Fibroblast of skin of right biceps (primary cell): ENCODE measurements at places on chromosomes 4 and X.

DNA sequence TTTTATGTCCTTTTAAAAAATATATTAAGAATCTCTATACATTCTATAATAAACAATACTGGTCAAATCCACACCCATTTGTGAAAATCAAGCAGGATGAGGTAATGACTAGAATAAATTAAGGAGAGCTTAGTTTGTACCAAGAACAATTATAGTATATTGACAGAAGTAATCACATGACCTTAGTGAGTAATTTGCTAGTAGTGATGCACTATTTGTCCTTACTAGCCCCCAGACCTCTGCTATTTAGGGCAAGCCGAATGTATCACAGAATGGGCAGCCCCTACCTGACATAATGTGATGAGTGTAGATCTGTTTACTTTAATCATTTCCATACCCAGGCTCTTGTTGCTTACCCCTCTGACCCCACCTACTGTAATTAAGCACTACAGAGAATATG, 15.8 kb downstream of the ATP1B4 start:
- no peak for DNase-seq

DNA sequence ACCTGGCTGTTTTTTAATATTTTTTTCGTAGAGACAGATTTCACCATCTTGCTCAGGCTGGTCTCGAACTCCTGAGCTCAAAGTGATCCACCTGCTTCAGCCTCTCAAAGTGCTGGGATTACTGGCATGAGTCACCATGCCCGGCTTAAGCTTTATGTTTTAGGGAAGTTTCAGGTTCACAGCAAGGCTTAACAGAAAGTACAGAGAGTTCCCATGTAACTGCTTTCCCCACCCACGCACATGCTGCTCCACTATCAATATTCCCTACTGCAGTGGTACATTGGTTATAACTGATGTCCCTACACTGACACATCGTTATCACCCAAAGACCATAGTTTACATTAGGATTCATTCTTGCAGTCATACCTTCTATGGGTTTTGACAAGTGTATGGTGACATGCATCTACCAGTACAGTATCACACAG, 62.7 kb downstream of the PRPS1 start:
- DNase-seq: no peak

DNA sequence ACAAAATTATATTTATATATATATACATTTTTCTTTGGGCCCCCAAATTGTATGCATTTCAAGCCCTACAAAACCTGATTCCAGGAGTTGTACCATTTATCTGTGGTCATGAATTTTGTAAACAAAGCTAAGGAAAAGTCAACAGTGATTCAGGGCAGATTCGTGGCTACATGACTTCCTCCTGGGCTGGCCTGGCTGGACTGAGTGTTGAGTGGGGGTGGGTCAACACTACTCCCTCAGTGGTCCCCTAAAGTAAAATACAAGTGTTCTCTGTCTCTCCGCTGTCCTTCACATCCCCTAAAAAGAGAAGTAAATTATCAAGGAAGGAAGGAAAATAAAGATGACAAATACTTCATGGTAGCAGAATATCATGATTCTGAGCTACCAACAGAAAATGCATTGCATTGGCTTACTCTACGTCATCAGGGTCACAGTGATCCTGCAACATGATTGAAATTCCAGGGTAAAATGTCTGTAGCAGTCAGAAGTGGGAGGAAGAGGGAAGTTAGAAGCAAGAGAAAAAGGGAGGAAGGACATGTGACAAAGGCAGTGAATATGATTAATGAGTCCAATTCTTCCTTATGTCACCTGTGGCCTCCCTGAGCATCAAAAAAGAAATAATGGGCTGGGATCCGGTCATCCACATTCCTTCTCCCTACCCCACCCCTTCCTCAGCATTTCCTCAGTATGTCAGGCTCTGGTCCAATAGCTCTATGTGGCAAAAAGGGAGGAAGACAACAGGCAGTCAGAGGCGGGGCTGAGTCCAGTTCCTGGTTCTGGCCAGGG, 42.4 kb upstream of the MYOZ2 start:
- no peak for DNase-seq

- peak; percentile 76 for DNase-seq
These were observed at the start of gene BGN for GRCh38 chrX:153494541-153495361. TSS of gene BGN (plus strand) at chrX:153494980. CDS start at chrX:153504632, 9,652 bp downstream.

DNA sequence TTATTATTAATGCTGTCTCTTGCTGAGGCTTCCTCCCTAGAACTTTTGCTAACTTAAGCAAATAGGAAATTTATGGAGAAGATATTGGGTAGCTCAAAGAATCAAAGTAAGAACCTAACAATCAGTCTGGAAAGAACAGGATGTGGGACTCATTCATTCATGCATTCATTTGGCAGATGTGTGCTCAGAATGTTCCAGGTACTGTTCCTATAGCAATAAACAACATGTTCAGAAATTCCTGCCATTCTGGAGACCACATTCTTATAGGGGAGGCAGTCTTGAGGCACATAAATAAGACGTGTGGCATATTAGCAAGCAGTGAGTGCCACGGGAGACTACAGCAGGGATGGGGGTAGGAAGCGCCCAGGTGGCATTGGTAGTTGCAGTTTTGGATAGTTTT, 5.0 kb downstream of the GRK4 start:
- DNase-seq: no peak

DNA sequence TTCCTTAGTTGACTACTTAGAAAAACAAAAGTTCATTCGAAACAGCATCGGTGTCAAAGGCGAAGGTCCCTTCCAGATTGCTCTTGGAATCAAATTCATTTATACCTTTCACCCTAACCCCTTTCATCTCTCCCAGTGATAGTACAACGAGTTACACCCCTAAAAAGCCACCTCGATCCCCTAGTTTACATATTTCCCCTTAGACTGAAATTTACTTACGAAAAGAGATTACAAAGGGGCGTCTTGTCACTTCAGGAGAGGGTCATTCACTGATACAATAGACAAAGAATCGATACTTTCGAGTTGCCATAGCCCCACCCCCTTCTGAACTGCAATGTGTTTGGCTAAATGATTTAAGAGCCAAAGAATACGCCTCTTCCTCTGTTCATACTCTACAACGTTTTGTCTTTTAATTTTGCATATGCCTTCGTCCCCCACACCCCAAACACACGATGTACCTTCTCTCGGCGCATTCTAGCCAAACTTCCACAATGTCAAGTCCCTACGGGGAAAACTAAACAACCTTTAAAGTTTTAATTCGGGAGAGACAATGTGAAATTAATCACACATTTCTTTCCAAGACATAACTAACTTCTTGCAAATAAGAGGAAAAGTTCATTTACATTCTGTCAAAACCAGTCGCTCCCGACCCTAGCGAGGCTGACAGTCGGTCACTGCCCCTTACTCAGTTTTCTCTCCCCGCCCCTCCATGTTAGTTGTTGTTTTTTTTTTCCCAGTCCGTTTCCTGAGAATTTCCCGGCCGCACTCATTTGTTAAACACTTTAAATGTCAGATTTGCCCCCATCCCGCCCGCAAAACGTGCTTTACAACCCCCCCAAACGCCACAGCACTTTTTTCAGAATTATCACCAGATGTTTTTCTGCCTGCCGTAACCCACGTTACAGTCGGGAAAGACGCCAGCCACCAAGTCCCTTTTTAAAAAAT, 88.6 kb downstream of the HPRT1 start:
- no peak for DNase-seq

GRCh38 chr4:110609044-110609750, 13.7 kb downstream of the PITX2 start:
- DNase-seq: no peak

DNA sequence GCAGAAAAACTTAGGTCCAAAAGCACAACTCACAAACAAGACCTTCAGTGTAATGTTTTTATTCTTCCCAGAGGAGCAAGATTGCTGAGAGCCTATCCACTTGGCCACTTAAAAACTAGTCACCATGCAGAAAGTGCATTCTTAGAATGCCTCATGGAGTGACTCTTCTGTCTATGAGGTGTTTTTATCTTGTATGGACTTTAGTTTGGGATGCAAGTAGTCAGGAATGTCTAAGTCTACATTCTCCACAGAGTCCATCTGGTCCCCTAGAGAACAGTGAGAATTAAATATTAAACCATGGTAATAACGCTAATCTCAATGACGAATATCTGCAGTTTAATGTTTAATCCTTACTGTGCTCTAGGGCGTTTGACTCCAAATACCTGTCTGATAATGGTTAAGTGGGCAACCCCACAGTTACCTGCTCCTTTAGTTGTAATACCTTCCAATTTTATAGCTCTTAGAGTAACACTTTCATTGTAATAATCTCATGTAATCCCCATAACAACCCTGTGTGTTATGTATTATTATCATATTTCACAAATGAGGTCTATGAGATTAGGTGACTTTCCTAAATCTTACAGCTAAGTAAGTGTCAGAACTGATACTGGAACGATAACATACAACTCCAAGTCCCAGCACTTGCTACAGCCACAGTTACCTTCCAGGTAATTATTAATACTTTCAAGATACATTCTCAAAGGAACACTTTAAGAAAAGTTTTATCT, 235.6 kb upstream of the JADE1 start:
- peak; percentile 96 for DNase-seq

GRCh38 chr4:6747294-6748051, 31.5 kb downstream of the BLOC1S4 start:
- DNase-seq: no peak

DNA sequence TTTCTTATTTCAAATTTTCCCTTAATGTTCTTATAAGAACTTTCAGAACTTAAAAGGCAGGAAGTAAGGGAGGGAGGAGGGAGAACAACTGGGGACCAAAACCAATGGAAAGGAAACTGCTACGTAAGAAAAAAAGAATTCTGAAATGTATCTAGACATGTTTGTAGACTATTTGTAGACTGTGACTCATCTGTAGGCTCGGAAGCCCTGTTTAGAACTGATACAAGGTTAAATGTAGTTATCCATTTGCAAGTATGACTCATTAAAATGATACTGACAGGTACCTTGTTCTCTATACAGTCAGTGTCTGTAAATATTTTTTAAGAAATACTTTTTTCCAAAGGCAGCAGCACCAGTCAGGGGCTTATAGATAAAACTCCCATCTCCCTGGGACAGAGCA, 202.0 kb downstream of the DHX15 start:
- DNase-seq: peak; percentile 58

- DNase-seq: no peak
These were observed 13.7 kb downstream of the MSX1 start for GRCh38 chr4:4873203-4873602.

DNA sequence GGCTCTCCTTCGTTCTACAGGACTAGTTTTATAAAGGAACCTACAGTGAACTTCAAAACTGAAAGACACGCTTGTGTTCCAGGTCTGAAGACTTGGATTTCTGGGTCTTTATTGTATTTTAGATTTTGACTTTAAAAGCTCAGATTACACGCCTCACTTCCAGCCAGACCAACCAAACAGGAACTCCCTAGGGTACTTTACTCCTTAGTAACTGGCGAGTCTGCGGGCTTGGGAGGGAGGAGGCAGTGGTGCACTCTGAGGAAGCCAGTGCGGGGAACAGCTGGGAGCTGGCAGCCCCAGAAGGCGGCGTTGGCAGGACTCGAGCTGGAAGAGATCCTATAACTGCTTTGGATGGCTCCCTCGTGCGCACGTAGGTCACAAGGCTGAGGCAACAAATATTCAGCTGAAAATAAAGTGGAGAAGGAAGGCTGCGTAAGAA, 391 bp upstream of the PHKA1 start:
- peak; percentile 41 for DNase-seq

GRCh38 chr4:13920901-13921300, 293.4 kb upstream of the BOD1L1 start:
- DNase-seq: peak; percentile 100

- peak; percentile 67 for DNase-seq
These were observed 146.1 kb upstream of the NEIL3 start for GRCh38 chr4:177163532-177163931.

DNA sequence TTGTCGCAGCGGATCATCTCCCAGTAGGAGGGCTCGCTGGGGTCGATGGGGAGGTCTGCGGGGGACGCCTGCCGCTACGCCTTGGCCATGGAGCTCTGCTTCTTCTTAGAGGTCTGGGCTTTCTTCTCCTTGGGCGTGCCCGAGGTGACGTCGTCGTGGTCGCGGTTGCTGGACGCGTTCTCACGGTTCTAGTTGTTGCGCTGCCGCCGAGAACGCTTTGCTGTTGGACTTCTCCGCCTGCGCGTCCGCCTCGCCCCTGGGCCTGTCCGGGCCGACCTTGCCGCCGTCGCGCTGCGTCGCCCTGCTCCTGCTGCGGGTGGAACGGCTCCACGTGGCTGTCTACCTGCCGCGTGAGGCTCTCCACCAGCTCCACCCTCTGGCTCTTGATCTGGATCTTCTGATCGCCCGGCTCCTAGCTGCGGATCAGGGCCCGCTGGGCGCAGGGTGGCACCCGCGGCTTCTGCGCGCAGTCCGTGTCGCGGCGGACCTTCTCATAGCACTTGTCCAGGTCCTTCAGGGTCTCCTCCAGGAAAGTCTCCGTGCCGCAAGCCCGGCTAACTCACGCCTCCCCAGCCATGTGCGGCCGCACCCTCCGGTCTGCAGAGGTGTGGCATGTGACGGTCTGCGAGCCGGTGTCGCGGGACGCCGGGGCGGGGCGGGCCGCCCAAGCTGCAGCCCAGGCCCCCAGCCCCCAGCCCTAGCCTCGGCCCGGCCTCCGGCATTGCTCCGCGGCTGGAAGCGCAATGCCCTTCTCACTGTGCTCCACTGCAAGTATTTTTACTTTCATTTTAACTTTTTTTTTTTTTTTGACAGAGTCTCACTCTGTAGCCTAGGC, 40.5 kb upstream of the OGT start:
- peak; percentile 38 for DNase-seq

GRCh38 chr4:141730805-141731204, 94.4 kb downstream of the IL15 start:
- peak; percentile 35 for DNase-seq

DNA sequence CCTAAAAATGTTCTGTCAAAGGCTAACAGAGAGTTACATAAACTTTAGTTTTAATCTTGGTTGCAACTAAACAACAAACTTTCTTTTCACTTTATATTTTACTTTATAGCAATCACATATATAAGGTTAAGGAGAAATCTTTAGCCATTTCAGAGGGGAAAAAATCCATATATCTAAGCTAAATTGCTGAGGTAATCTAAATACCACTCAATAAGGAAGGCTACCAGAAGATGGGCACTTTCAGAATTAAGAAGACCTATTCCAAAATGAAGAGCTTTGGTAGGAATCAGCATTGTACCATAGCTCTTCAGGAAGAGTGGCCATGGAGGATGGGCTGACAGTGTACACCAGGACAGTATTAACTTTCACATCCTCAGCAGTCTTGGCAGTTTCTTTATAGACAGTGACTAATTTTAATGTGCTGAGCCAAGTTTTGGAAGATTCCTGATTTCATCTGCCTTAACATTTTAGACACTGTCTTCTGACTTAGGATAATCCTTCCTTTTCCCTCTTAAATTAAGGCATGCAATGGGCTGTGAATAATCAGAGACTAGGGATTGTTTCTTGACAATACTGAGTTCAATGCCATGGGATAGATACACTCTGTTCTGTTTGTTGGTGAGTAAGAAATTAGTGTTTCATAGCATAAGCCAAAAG, 7.1 kb downstream of the FAT4 start:
- peak; percentile 74 for DNase-seq

GRCh38 chr4:7792616-7793015, 147.0 kb downstream of the AFAP1 start:
- peak; percentile 36 for DNase-seq

GRCh38 chr4:170589597-170590191, 499.9 kb upstream of the AADAT start:
- peak; percentile 41 for DNase-seq
